Cardiac fibroblast (primary cell): ENCODE measurements at places on chromosomes 2 and 18.

- DNase-seq, result no peak
These were observed 154.3 kb downstream of the RAPGEF4 start for GRCh38 chr2:172889768-172890430.

- DNase-seq, result no peak
These were observed 36.3 kb downstream of the TGOLN2 start for GRCh38 chr2:85291425-85292023.

DNA sequence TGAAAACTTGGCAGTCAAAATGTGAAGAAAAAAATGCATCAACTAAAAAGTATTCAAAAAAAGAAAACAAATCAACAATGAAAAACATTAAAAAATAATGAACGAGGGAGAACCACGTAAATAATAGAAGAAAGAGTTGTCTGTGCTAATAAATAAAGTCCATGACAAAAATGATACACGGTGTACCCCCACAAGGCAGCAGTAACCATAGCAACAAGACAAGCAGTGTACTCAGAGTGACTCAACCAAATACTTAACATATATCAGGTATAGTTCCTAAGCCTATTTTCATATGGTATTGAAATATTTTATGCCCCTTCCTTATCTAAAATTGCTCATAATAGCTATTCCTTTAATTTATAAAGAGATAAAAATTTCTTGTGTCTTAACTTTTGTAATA is 162.3 kb upstream of the TMEM200C start:
- peak; percentile 34 for DNase-seq

GRCh38 chr2:23503097-23503496 is 118.1 kb downstream of the KLHL29 start:
- DNase-seq, result no peak

- peak; percentile 77 for DNase-seq
These were observed 168.5 kb downstream of the DPP4 start for GRCh38 chr2:161905389-161906046.

- DNase-seq, result peak; percentile 73
These were observed 56.8 kb downstream of the ATF2 start for GRCh38 chr2:175111200-175111657.

DNA sequence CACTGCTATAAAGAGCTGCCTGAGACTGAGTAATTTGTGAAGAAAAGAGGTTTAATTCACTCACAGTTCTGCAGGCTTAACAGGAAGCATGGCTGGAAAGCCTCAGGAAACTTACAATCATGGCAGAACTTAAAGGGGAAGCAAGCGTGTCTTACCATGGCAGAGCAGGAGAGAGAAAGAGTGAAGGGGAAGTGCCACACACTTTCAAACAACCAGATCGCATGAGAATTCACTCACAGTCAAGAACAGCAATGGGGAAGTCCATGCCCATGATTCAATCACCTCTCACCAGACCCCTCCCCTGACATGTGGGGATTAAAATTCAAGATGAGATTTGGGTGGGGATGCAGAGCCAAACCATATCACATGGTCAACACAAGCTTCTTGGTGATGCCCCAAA is 34.7 kb upstream of the CDK5R2 start:
- DNase-seq, result no peak
